ENCODE measurements at places on chromosomes 2 and 18. TPM values are rescaled to one million over a fixed set of nuclear protein-coding genes. Genes with fewer than 3 reads are reported as not detected.

FAM161A gene
- 0.60 TPM for total RNA-seq

CNOT9 gene
- 15.7 TPM for total RNA-seq

MEX3C gene
- total RNA-seq = 20.5 TPM

VSNL1 gene
- 10.4 TPM for total RNA-seq

ABCB11 gene
- 0.32 TPM for total RNA-seq

RBM44 gene
- total RNA-seq = 0.30 TPM

MALL gene
- total RNA-seq = 14.0 TPM

ALLC gene
- not detected for total RNA-seq

ARHGAP25 gene
- total RNA-seq = 9.4 TPM

HMSD gene
- total RNA-seq = not detected

HNMT gene
- 13.0 TPM for total RNA-seq

DOK6 gene
- 6.3 TPM for total RNA-seq

C1GALT1C1L gene
- total RNA-seq = 0.62 TPM

MYL12A gene
- total RNA-seq = 2,252 TPM

GPR155 gene
- total RNA-seq = 14.0 TPM

FEV gene
- total RNA-seq = not detected

DSG1 gene
- total RNA-seq = 0.68 TPM

SERPINB10 gene
- total RNA-seq = not detected

HOXD1 gene
- total RNA-seq = not detected

FNDC4 gene
- 2.9 TPM for total RNA-seq

LRRTM1 gene
- 0.68 TPM for total RNA-seq

ASB18 gene
- total RNA-seq = 4.6 TPM

FHOD3 gene
- total RNA-seq = 350 TPM

PSMA8 gene
- 0.14 TPM for total RNA-seq

GPR35 gene
- 2.2 TPM for total RNA-seq

CNDP1 gene
- total RNA-seq = not detected

IL1F10 gene
- not detected for total RNA-seq

COL4A3 gene
- 5.5 TPM for total RNA-seq

WNT6 gene
- total RNA-seq = 2.1 TPM

DRC1 gene
- total RNA-seq = 0.30 TPM

GCG gene
- not detected for total RNA-seq

ADD2 gene
- total RNA-seq = 2.3 TPM

RGPD4 gene
- 0.05 TPM for total RNA-seq

Measured in Right ventricle myocardium inferior (tissue), 1 donor.